T-cell (primary cell): ENCODE measurements at places on chromosomes 6 and 20.

- peaks cover 3% of the 10 kb centered on the region for H3K36me3 ChIP-seq
- no peak for DNase-seq
- no peak overlapping the region for H3K27ac ChIP-seq
- no peak overlapping the region for H3K4me3 ChIP-seq
- no peaks in the 10 kb centered on the region for H3K27me3 ChIP-seq
- H3K4me1 ChIP-seq: peaks cover 9% of the 10 kb centered on the region
Observed at GRCh38 chr6:90025523-90026061, 131.3 kb downstream of the GJA10 start.

GRCh38 chr6:15356179-15356578 is 110.3 kb downstream of the JARID2 start:
- H3K4me1 ChIP-seq: peaks cover 6% of the 10 kb centered on the region
- H3K27ac ChIP-seq: no peak overlapping the region
- H3K36me3 ChIP-seq: no peaks in the 10 kb centered on the region
- H3K27me3 ChIP-seq: no peaks in the 10 kb centered on the region
- DNase-seq: no peak

- DNase-seq: no peak
- H3K4me3 ChIP-seq: no peak overlapping the region
- H3K27me3 ChIP-seq: no peaks in the 10 kb centered on the region
- no peaks in the 10 kb centered on the region for H3K4me1 ChIP-seq
- no peaks in the 10 kb centered on the region for H3K36me3 ChIP-seq
Observed at GRCh38 chr6:90484903-90485302, 102.0 kb downstream of the MAP3K7 start.

GRCh38 chr6:70282312-70282918 is 20.5 kb downstream of the COL9A1 start:
- no peak overlapping the region for H3K4me3 ChIP-seq
- H3K27ac ChIP-seq: no peak overlapping the region
- H3K27me3 ChIP-seq: peaks cover 7% of the 10 kb centered on the region
- no peaks in the 10 kb centered on the region for H3K36me3 ChIP-seq
- no peak for DNase-seq
- no peaks in the 10 kb centered on the region for H3K4me1 ChIP-seq

DNA sequence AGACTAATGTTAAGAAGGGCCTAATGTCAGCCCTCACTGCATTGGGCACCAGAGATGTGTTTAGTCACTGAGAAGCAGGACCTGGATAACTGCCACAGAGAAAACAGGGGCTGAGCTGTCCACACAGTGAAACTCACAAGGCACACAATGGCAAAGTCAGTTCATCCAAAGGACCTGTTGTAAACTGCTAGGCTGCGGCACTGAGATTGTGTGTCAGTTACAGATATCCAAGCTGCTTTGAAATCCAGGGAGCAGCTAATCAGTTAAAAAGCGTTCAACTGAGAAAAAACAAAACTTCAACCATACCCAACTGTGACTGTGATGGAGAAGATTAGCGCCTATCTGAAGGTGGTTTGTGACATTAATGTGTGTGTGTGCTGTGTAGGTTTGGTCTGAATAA is 27.8 kb upstream of the TMEM14A start:
- no peak for DNase-seq
- no peaks in the 10 kb centered on the region for H3K4me1 ChIP-seq
- no peaks in the 10 kb centered on the region for H3K36me3 ChIP-seq
- H3K27me3 ChIP-seq: no peaks in the 10 kb centered on the region
- no peak overlapping the region for H3K4me3 ChIP-seq

- no peak for DNase-seq
- no peak overlapping the region for H3K4me3 ChIP-seq
- H3K27ac ChIP-seq: peak overlapping the region; percentile 16
Observed at GRCh38 chr6:16670183-16670582, 91.1 kb downstream of the ATXN1 start.

DNA sequence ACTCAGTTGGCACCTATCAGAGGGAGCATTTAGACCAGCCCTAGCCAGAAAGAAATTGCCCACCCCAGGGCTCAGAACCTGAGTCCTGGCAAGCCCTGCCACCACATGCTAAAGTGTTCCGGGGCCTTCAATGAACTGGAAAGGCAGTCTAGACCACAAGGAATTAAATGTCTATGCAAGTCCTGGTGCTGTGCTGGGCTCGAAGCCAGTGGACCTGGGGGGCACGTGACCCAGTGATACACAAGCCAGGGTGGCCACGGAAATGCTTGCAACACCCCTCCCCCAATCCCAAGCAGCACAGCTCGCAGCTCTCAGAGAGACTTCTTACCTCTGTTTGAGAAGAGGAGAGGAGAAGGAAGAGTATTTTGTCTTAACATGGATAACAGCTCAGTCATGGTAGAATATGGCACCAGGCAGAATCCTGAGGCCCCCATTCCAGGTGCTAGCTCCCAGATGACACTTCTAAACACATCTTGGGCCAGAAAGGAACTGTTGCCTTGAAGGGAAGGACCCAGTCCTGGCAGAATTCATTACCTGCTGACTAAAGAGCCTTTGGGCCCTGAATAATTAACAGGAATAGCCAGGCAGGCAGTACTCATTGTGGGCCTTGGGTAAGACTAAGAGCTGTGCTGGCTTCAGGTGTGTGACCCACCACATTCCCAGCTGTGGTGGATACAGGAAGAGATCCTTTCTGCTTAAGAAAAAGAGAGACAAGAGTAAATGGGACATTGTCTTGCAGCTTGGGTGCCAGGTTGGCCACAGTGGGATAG is 111.3 kb downstream of the BTBD9 start:
- no peaks in the 10 kb centered on the region for H3K4me1 ChIP-seq
- no peak overlapping the region for H3K27ac ChIP-seq
- no peak for DNase-seq
- H3K27me3 ChIP-seq: no peaks in the 10 kb centered on the region
- H3K4me3 ChIP-seq: no peak overlapping the region

DNA sequence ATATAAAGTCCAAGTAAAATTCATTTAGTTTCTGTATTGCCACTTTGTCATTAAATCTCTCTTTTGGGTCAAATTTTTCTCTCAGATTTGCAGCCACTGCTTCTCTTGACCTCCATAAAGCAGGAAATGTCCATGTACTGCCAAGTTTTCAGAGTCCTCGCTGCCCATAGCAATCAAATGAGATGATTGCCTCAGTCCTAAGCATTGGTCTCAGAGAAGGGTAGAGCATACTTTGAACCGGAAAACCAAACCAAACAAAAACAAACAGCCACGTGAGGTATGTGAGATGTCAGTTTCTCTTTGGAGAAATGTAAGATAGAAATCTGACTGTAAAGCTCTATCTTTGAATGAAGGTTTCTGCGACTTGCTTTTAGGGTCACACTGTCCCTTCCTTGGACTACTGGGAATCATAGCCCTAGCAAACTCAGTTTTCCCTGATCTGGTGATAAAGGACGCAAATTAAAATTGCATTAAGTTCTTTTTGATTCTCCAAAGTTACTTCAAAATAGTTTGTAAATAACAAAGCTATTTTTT is 505.4 kb upstream of the CITED2 start:
- no peaks in the 10 kb centered on the region for H3K27me3 ChIP-seq
- no peak overlapping the region for H3K27ac ChIP-seq
- no peak overlapping the region for H3K4me3 ChIP-seq

- no peak for DNase-seq
- H3K27me3 ChIP-seq: no peaks in the 10 kb centered on the region
- H3K4me1 ChIP-seq: no peaks in the 10 kb centered on the region
- no peak overlapping the region for H3K27ac ChIP-seq
Observed at GRCh38 chr6:112231164-112231563, 23.2 kb downstream of the LAMA4 start.

GRCh38 chr6:77482981-77483380 is 19.7 kb upstream of the HTR1B start:
- H3K36me3 ChIP-seq: no peaks in the 10 kb centered on the region
- H3K27me3 ChIP-seq: no peaks in the 10 kb centered on the region
- no peak for DNase-seq
- H3K27ac ChIP-seq: no peak overlapping the region
- no peak overlapping the region for H3K4me3 ChIP-seq
- H3K4me1 ChIP-seq: no peaks in the 10 kb centered on the region

- H3K4me3 ChIP-seq: no peak overlapping the region
- no peak overlapping the region for H3K27ac ChIP-seq
- no peaks in the 10 kb centered on the region for H3K4me1 ChIP-seq
- DNase-seq: no peak
Observed at GRCh38 chr6:115221198-115221597, 839.5 kb downstream of the FRK start.

GRCh38 chr6:168155193-168155592 is 76.2 kb upstream of the FRMD1 start:
- no peak for DNase-seq
- H3K4me3 ChIP-seq: no peak overlapping the region
- peaks cover 11% of the 10 kb centered on the region for H3K27me3 ChIP-seq
- H3K36me3 ChIP-seq: no peaks in the 10 kb centered on the region
- H3K27ac ChIP-seq: no peak overlapping the region
- H3K4me1 ChIP-seq: no peaks in the 10 kb centered on the region

- no peak within 1 kb of the TSS for H3K27ac ChIP-seq
- no peaks in the 10 kb centered on the region for H3K36me3 ChIP-seq
- H3K27me3 ChIP-seq: peaks cover 74% of the 10 kb centered on the region
- no peak within 1 kb of the TSS for H3K4me3 ChIP-seq
- no peak for DNase-seq
Observed at GRCh38 chr20:37902504-37903313, at the start of gene VSTM2L. Gene VSTM2L, plus strand, starts transcription at chr20:37903127. Its CDS starts 224 bp downstream, at chr20:37903351.

DNA sequence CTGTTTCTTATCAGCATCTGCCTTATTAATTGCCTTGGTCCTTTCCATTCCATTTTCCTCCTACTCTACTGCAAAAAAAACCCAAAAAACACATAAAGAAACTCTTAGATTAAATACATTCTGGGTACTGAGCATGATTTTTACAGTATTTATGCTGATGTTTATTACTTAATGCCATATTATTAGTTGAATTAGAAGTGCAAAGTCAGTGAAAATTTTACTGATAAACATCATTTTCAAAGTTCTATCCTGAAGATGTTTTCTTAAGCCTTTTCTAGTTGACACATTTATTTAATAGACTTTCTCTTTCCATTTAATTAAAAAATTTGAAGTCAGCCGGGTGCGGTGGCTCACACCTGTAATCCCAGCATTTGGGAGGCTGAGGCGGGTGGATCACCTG is 236.0 kb upstream of the RUNX2 start:
- H3K27ac ChIP-seq: no peak overlapping the region
- H3K4me1 ChIP-seq: no peaks in the 10 kb centered on the region
- DNase-seq: no peak
- H3K4me3 ChIP-seq: no peak overlapping the region
- no peaks in the 10 kb centered on the region for H3K36me3 ChIP-seq

DNA sequence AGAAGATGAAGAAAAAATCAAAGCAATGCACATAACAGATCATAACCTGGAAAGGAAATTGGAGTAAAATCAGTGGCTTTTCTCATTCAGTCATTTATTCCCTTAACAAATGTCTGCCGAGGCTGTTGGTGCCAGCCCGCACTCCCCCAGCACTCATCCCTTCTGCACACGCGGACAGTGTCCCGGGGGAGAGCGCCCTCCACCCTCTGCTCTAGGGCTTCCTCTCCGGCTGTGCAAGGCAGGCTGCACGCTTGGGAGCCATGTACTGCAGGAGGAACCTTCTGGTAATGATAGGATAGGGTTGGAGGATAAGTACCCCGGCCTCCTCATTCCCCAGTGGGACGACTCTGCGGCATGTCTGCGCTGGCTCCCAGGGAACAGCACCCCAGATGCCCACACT is 134.5 kb downstream of the PAX1 start:
- no peak overlapping the region for H3K4me3 ChIP-seq
- no peak overlapping the region for H3K27ac ChIP-seq

DNA sequence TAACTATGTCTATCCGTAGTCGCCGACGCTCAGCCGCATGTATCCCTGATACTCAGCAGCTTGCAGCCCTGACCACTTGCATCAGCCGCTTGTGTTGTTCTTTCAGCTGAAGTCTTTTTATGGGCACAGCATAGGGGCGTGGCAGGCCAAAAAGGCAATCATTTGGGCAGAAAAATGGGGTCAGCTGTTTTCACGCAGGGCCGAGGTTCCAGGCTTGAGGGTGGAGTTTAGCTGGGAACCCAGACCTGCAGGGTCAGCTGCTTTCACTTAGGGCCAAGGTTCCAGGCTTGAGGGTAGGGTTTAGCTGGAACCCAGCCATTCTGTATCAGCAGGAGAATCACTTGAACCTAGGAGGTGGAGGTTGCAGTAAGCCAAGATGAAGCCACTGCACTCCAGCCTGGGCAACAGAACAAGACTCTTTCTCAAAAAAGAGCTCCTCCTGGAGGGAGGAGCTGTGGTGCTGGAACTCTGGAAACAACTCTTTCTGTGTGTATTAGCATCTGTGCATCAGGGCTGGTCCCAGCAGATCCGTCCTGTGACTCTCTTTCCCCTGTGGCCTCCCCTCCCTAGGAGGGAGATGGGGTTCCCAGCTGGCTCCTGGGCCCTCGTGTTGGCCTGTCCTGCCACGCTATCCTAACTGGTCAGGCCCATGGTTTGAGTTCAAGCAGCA is 56.9 kb upstream of the PRND start:
- no peaks in the 10 kb centered on the region for H3K4me1 ChIP-seq
- H3K36me3 ChIP-seq: no peaks in the 10 kb centered on the region
- peaks cover 3% of the 10 kb centered on the region for H3K27me3 ChIP-seq
- no peak overlapping the region for H3K4me3 ChIP-seq
- no peak for DNase-seq

- H3K36me3 ChIP-seq: no peaks in the 10 kb centered on the region
- no peak for DNase-seq
- no peaks in the 10 kb centered on the region for H3K27me3 ChIP-seq
- H3K27ac ChIP-seq: no peak overlapping the region
- peaks cover 2% of the 10 kb centered on the region for H3K4me1 ChIP-seq
- no peak overlapping the region for H3K4me3 ChIP-seq
Observed at GRCh38 chr6:157089851-157090250, 233.5 kb downstream of the TMEM242 start.

DNA sequence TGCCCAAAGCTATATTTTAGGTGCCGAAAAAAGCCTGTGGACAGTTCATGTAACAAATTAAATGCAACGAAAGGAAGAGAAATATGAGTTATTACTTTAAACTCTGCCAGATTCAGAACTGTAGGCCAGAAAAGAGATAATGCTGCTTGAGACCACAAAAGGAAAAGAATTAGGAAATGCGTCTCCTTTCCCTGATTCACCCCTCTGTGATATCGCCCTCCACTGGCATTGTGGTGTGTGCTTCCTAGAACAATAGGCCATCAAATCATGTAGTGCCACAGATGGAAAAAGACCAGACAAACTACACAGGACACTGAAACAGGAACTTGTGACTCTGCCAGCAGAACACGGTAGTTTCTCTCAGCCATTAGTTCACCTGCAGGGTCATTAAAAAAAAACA is 14.7 kb upstream of the LAMA4 start:
- DNase-seq: no peak
- H3K4me3 ChIP-seq: no peak overlapping the region
- peaks cover 3% of the 10 kb centered on the region for H3K27me3 ChIP-seq
- H3K27ac ChIP-seq: no peak overlapping the region
- no peaks in the 10 kb centered on the region for H3K36me3 ChIP-seq

DNA sequence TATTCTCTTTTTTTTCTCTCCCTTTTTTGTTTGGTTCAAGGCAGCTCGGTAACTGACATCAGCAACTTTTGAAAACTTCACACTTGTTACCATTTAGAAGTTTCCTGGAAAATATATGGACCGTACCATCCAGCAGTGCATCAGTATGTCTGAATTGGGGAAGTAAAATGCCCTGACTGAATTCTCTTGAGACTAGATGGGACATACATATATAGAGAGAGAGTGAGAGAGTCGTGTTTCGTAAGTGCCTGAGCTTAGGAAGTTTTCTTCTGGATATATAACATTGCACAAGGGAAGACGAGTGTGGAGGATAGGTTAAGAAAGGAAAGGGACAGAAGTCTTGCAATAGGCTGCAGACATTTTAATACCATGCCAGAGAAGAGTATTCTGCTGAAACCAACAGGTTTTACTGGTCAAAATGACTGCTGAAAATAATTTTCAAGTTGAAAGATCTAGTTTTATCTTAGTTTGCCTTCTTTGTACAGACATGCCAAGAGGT is 10.6 kb downstream of the HEY2 start:
- H3K27me3 ChIP-seq: peaks cover 10% of the 10 kb centered on the region
- H3K27ac ChIP-seq: no peak overlapping the region
- no peaks in the 10 kb centered on the region for H3K36me3 ChIP-seq
